Activated CD8-positive, alpha-beta memory T cell treated with anti-CD3 and anti-CD28 coated beads, Interleukin-2, amount 10 ng/mL, durations not matched to agents 7 days and 5 days (primary cell): ENCODE measurements at places on chromosomes 12 and 14. TPM values are rescaled to one million over a fixed set of nuclear protein-coding genes. Genes with fewer than 3 reads are reported as not detected.

The FOXG1 gene
- not detected for total RNA-seq

The KIF5A gene
- total RNA-seq = 1.9 TPM

The RTL1 gene
- total RNA-seq = not detected

The HSPB8 gene
- not detected for total RNA-seq

The DTX1 gene
- total RNA-seq = 0.16 TPM

The FRMD6 gene
- 2.5 TPM for total RNA-seq

The PRH2 gene
- total RNA-seq = 0.76 TPM

The TAMALIN gene
- 2.2 TPM for total RNA-seq

The AQP2 gene
- not detected for total RNA-seq

The PRICKLE1 gene
- 0.61 TPM for total RNA-seq

The OAS2 gene
- 276 TPM for total RNA-seq

The APOF gene
- total RNA-seq = not detected

The P2RX7 gene
- total RNA-seq = 14.4 TPM
